ENCODE measurements at places on chromosomes 2 and 18. TPM values are rescaled to one million over a fixed set of nuclear protein-coding genes. Genes with fewer than 3 reads are reported as not detected.

The UGT1A4 gene
- total RNA-seq: not detected

The FIGLA gene
- total RNA-seq: not detected

The ASB3 gene
- 23.8 TPM for total RNA-seq

The DNAJC5G gene
- total RNA-seq: not detected

The CTAGE1 gene
- total RNA-seq: 0.09 TPM

The PDE11A gene
- total RNA-seq: under 0.01 TPM

The GPR39 gene
- total RNA-seq: 0.38 TPM

The ASAP2 gene
- 61.9 TPM for total RNA-seq

The RAX gene
- total RNA-seq: not detected

The DPP4 gene
- total RNA-seq: 5.0 TPM

The CHRNG gene
- not detected for total RNA-seq

The EIF4E2 gene
- total RNA-seq: 210 TPM

The POMC gene
- total RNA-seq: 0.66 TPM

The TBR1 gene
- total RNA-seq: under 0.01 TPM

The SERPINB11 gene
- total RNA-seq: not detected

The CAPN14 gene
- total RNA-seq: under 0.01 TPM

The ANKRD30BL gene
- total RNA-seq: not detected

The IL36RN gene
- total RNA-seq: not detected

The RAB6C gene
- not detected for total RNA-seq

The CYP26B1 gene
- 1.3 TPM for total RNA-seq

The CHRND gene
- not detected for total RNA-seq

The DCTN1 gene
- 147 TPM for total RNA-seq

The TNFAIP6 gene
- total RNA-seq: 1.8 TPM

The IL36G gene
- total RNA-seq: not detected

The MOGAT1 gene
- total RNA-seq: not detected

The TFPI gene
- total RNA-seq: 294 TPM

The CDH20 gene
- total RNA-seq: 2.8 TPM

The SAP130 gene
- 2.9 TPM for total RNA-seq

The CFAP210 gene
- total RNA-seq: not detected

The WDSUB1 gene
- 4.0 TPM for total RNA-seq

The IL37 gene
- total RNA-seq: not detected

The CASP10 gene
- 21.8 TPM for total RNA-seq

The MLPH gene
- not detected for total RNA-seq

The THSD7B gene
- not detected for total RNA-seq

The EPHA4 gene
- 29.6 TPM for total RNA-seq

The MFSD2B gene
- 0.09 TPM for total RNA-seq

The TEX44 gene
- not detected for total RNA-seq

The ACMSD gene
- not detected for total RNA-seq

The DLX1 gene
- under 0.01 TPM for total RNA-seq

The L3MBTL4 gene
- total RNA-seq: not detected

The MAP3K19 gene
- total RNA-seq: not detected

The ADD2 gene
- total RNA-seq: 4.3 TPM

The C2orf78 gene
- total RNA-seq: not detected

The RPS27A gene
- 975 TPM for total RNA-seq

The MARS2 gene
- 4.0 TPM for total RNA-seq

The CRYBA2 gene
- not detected for total RNA-seq

The LRP1B gene
- 0.18 TPM for total RNA-seq

The ALPI gene
- not detected for total RNA-seq

The CPO gene
- not detected for total RNA-seq

The MRPS9 gene
- 32.0 TPM for total RNA-seq

The ZNF519 gene
- total RNA-seq: 3.3 TPM

The LOXL3 gene
- 0.99 TPM for total RNA-seq

The PARD6G gene
- 0.75 TPM for total RNA-seq

The IHH gene
- 0.09 TPM for total RNA-seq

The GULP1 gene
- total RNA-seq: 35.5 TPM

The MC2R gene
- not detected for total RNA-seq

The GPR17 gene
- not detected for total RNA-seq

The TMEM247 gene
- total RNA-seq: not detected
